ENCODE measurements at places on chromosomes 2 and 18. TPM values are rescaled to one million over a fixed set of nuclear protein-coding genes. Genes with fewer than 3 reads are reported as not detected.

Gene L3MBTL4
- total RNA-seq, result 0.34 TPM

Gene RGPD3
- 0.07 TPM for total RNA-seq

Gene M1AP
- 3.7 TPM for total RNA-seq

Gene VIL1
- total RNA-seq, result not detected

Gene PROC
- total RNA-seq, result 0.25 TPM

Gene CD8B
- not detected for total RNA-seq

DNA sequence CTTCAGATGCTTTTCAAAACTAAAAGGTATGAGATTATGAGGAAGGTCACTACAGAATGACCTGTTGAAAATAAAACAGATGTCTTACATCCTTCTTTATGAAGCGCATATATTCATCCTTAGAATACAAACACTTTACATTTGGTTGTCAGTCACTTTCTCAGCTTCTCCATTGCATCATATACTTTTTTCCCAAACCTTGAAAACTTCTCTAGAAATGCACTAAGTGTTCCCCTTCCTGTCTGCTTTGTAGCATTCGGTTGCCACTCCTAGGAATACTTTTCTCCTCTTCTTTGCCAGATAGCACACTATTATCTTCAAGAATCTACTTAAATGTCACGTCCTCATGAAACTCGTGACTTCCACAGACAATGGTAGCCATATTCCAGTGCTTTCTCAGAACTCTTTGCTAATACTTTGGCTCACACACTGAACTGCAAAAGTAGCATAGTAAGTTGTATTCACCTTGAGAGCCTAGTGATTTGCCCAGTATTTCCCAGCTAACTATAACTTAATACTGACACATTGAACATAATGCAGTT is 27.6 kb downstream of the DSC1 start:
- no peaks in the 10 kb centered on the region for H3K36me3 ChIP-seq
- no peak for DNase-seq
- H3K4me1 ChIP-seq, result no peaks in the 10 kb centered on the region
- H3K27me3 ChIP-seq, result no peaks in the 10 kb centered on the region
- H3K27ac ChIP-seq, result no peak overlapping the region
- H3K4me3 ChIP-seq, result no peak overlapping the region

Gene HOXD10
- total RNA-seq, result not detected

Gene RPL31
- 2,596 TPM for total RNA-seq

Gene SLC11A1
- not detected for total RNA-seq

Gene SERPINB5
- not detected for total RNA-seq

- no peaks in the 10 kb centered on the region for H3K4me1 ChIP-seq
- H3K27me3 ChIP-seq, result no peaks in the 10 kb centered on the region
- H3K27ac ChIP-seq, result no peak overlapping the region
- no peak overlapping the region for H3K4me3 ChIP-seq
- no peaks in the 10 kb centered on the region for H3K36me3 ChIP-seq
- DNase-seq, result no peak
These were observed 22.4 kb downstream of the HRH4 start for GRCh38 chr18:24482821-24483220.

DNA sequence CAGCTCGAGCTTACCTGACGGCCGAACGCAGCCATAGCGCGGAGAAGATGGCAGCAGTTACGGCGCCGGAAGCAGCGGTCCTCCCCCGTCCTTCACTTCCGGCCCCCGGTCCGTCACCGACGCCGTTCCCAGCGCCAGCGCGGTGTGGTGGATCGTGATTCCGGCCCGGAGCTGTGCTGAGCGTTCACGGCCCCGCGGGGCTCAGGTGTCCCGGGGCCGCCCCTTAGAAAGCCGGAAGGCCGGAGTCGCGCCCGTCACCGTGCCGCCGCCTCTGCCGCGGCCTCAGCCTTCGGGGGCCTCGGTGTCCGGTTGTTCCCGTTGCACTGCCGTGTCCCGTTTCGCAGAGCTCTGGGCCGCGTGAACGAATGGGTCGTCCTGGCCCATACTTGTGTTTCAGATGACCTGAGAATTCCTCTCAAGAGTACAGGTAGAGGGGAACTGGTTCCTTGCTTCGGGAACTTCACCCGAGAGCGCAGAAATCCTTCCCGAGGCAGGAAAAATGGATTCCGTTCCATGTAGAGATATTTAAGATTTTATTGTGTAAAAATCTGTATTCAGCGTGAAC is at the start of gene MTERF4:
MTERF4 (minus strand) TSS at position 49 of the 565 bp plus-strand sequence; CDS start at position 35, 14 bp downstream.
- peaks cover 15% of the 10 kb centered on the region for H3K4me1 ChIP-seq
- H3K4me3 ChIP-seq, result peak within 1 kb of the TSS; percentile 77
- peak within 1 kb of the TSS; percentile 40 for H3K27ac ChIP-seq
- no peaks in the 10 kb centered on the region for H3K27me3 ChIP-seq
- DNase-seq, result peak; percentile 94

GRCh38 chr2:239882781-239883180 is 142.4 kb downstream of the NDUFA10 start:
- H3K4me3 ChIP-seq, result no peak overlapping the region
- no peaks in the 10 kb centered on the region for H3K27me3 ChIP-seq
- DNase-seq, result no peak
- no peaks in the 10 kb centered on the region for H3K36me3 ChIP-seq

- peak; percentile 80 for DNase-seq
- H3K27ac ChIP-seq, result no peak overlapping the region
- peaks cover 28% of the 10 kb centered on the region for H3K4me1 ChIP-seq
These were observed 125.9 kb downstream of the MAP4K4 start for GRCh38 chr2:101823347-101823791.

- H3K27ac ChIP-seq, result no peak overlapping the region
- no peak for DNase-seq
These were observed 96.0 kb downstream of the ACKR3 start for GRCh38 chr2:236665572-236666118.

Gene MOGAT1
- total RNA-seq, result 2.0 TPM
